ENCODE measurements at places on chromosomes 2 and 18. TPM values are rescaled to one million over a fixed set of nuclear protein-coding genes. Genes with fewer than 3 reads are reported as not detected.

The PPIG gene
- 21.1 TPM for total RNA-seq

The KCNG2 gene
- not detected for total RNA-seq

The SLC8A1 gene
- 2.6 TPM for total RNA-seq

The TEKT4 gene
- total RNA-seq, result not detected

The BAZ2B gene
- 27.6 TPM for total RNA-seq

The ANTXR1 gene
- total RNA-seq, result 29.5 TPM

Measured in subcutaneous preadipocyte (primary cell).